NCI-H1048 (cell line): ENCODE measurements at places on chromosomes 2 and 18.

- DNase-seq = no peak
Measured at GRCh38 chr2:73939419-73939818, 12.7 kb downstream of the DGUOK start.

DNA sequence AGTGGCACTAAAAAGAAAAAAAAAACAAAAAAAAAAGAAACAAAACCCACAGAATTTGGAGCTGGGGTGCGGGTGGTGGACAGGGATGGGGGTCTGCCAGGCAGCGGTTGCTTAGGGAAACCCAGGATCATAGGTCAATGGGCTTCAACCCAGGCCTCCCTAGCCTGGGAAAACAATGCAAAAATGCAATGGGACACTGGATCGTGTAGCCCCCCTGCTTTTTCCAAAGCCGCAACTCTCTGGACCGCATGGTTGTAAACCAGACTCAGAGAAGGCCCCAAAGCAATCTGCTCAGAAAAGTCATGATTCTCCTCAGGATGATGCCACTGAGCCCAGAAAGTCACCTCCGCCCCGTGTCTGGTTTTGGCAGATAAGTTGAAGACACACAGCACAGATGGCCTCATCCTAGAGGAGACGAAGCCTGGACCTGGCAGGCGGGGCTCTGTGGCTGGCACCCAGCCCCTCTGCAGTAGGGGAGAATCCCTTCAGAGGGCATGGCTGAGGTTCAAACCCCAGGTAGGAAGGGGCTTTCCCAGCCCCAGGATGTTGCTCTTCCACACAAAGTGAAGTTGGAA, 5.1 kb downstream of the DLX2 start:
- no peak for DNase-seq

DNA sequence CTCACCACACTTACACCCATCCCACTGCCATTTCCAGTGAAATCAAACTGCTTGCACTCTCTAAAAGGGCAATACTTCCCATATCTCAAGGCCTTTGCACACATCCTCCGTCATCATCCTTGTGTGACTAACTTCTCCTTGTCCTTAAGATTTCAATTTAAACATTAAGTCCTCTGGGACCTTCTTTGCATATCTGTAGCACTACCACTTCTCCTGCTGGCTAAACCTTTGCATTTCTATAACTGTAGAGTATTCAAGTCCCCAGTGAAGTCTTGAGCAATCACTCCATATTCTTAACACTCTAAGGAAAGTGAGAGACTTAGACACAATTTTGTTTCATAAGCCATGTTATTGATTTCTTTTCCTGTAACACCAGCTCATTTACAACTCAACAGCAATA, 136.8 kb upstream of the EPHA4 start:
- no peak for DNase-seq

DNA sequence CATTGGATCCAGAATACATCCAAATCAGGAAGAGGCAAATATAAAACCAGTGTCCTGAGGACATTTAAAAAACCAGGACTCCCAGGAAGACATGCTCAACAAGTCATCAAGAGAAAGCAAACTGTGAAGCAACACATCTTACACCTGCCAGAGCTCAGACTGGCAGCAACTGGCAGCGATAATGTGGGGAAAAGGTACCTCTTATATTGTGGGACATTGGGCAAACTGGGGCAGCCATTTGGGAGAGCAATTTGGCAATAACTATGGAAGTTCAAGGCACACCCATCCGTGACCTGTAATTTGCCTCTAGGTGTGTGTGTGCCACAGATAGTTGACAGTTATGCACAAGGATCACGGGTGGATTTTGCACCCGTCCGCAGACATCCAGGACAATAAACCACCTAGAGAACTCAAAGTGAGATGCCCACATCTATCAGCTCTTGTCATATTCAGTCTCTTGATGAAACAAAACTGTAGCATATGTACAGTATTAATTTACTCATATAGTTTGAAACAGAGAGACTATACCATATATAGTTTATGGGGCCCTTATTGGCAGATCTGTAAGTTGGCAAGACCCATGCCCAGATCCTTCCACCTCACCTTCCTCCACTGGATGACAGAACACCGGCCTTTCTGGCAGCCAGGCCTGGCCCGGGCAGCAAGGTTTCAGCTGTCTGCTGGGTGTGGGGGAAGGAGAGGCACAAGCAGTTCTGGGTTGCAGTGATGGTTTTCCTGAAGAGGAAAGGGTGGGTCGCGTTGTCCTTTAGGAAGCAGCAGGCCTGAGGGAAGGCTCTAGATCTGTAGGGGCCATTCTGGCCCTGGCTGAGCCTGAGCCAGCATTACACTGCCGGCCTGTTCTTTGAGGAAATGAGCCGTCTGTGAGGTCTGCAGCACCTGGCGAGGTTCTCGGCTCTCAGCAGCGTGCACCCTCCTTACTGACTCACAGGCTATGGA, 18.8 kb downstream of the HJURP start:
- DNase-seq = no peak

DNA sequence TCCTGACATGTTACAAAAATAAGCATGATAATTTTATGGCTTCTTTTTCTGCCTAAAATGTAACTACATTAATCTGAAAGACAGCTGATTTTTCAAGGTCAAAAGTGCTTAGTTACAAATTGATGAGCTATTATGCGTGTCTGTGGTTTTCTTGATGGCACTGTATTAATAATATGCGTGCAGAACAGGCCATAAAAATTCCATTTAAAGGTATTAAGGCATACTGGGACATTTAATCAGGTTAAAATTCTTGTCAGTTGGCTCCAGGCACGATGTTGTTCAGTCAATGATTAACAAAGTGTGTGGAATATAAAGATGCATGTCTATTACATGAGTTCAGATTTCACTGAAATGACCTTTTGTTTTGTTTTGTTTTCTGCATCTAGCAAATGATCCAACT, 420.1 kb upstream of the ZNF804A start:
- DNase-seq = no peak

DNA sequence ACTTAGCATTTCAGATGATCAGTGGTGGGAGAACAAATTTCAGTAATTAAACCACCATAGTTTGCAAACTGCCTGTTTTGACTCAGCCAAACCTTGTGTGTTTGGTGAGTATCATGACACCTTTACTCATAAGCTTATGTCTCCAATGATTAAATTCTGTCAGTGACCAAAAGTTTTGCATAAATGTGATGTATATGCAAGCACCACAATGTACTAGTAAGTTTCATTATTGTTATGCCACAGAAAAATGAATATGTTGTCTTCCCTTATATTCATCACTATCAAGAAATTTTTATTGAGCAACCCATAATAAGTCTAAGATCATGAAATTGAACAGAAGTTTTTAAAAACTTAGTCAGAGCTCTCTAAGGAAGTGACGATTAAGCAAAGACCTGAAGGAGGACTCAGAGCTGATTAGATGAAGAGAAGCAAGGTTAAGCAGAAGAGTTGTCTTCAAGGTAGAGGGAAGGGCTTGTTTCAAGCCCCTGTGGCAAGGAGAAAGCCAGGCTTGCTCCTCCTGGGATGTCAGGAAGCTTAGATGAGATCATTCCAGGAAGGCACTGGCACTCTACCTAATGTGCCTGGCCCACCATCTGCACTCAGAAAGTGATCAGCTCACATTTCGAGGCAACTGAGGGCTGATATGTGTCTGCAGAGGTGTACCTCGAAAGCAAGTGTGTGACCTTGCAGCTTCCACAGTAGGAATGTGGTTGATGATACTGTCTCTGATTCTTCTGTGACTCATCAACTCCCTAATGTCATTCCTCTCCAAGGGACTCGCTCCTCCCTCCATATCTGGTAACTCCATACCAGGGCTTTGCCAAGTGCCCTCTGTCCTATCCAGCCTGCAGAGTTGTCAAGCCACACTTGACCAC, 54.7 kb downstream of the KCTD18 start:
- no peak for DNase-seq

- no peak for DNase-seq
Measured at GRCh38 chr2:112942654-112943002, 31.7 kb downstream of the IL37 start.

DNA sequence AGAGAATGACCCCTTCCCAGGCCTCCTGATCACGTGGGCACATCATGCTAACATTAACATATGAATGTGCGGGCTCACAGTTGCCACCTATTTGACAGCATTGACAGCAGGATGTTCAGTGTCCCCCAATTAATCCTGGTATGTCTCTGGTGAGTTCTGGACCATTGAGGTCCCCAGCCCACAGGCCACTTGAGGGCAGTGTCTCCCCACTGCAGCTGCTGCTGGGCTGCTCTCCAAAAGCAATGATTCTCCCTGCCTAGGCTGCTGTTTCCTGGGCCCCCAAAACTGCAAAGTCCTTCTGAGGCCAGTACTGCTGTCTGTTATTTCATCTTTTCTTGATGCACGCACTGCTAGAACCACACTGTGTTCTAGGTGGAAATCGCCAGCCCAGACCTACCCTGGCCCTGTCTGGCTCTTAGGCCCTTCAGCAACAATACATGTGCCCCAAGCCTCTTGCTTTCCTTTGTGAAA, 52.7 kb upstream of the MAPK4 start:
- no peak for DNase-seq
